ENCODE measurements at places on chromosomes 4 and X.

DNA sequence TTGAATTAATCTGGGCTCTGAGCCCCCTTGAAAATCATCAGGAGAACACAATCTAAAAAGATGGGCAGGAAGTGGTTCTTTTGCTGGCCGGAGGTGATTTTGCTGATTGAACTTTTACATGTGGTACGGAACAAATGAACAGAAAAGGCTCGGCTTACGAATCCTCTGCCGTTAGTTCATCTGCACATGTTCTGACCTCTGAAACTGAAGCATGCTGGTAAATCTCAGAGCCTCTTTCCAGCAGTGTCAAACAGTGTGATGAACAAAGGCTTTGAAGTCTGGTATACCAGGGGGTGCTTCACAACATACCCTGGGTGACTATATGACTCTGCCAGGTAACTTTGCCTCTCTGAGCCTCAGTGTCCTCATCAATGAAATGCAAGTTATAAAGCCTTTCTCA is 194.2 kb upstream of the C1QTNF7 start:
- no peak for DNase-seq

- DNase-seq: no peak
Measured at GRCh38 chr4:128338634-128339355, 51.2 kb upstream of the PGRMC2 start.

DNA sequence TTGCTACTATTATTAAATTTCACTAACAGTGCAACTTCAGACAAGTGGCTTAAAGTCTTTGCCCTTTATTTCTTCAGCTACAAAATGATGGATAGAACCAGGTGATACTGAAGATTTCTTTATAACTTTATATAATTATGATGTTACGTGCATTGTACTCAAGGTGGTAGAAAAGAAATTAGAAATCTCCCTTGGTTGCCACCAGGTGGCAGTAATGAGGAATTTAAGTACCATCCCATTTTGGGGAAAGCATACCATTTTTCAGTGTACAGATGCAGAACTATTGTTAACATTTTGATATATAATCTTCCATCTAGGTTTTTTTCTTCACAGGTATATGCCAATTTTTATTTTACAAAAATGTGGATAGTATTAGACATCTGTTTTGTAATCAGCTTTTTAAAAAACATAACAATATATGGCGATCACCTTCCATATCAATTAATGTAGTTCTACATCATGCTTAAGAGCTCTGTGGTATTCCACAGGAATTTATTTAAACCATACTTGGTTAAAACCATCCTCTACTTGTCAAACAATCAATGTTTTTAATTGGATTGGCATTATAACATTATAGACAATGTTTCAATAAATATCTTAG is 37.7 kb upstream of the RAB33B start:
- peak; percentile 8 for DNase-seq

GRCh38 chr4:123421937-123422781 is 25.6 kb downstream of the SPRY1 start:
- no peak for DNase-seq

DNA sequence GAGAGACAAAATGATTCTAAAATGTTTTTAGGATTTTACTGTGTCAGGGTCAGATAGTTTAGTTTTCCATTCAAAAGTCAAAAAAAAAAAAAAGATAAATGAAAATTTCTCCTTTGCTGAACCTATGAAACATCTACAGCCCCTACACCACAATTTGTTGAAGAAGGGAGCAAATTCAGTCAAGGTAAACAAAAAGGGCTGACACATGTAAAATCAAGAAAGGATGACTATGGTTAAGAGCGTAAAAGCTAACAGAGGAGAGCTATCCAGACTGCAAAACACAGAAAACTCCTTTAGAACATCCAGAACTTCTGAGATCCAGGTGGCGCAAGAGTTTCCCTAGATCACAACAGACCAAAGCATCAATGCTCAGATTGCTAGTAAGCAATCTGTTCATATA is 72.2 kb downstream of the RAB28 start:
- no peak for DNase-seq

GRCh38 chr4:123893011-123893981 is 496.7 kb downstream of the SPRY1 start:
- DNase-seq: no peak

GRCh38 chrX:37509349-37509748 is 62.1 kb upstream of the LANCL3 start:
- DNase-seq: no peak

DNA sequence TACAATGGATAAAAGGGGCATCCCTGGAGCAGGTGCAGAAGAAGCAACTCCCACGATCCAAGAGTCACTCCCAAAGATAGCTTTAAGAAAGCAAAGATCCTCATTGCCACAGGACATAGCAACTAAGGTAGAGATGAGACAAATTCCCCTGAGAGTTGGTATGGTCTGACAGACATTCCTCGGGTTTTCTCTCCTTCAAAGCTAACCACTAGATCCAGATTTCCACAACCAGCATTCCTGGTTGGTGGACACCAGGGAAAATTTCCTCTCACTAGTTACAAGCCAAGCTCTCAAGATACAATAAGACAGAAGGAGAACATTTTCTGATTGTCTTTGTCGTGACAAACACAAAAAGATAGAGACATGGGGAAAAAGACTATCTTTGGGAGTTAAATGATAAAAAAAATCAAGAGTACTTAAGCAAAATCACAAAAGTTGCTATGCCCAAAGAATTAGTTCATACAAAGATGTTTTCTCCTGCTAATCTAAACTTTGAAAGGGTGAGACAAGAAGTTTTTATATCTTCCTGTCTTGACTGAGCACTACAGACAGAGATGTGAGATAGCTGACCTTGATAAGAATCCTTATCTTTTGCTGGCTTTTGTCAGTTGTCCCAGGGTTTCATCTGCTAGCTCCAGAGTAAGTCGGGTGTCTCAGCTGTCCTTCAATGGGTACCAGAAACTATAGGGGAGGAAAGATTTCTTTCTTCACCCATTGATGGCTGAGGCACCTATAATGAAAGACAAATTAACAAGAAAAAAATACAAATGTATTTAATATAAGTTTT is 200.5 kb downstream of the CENPC start:
- DNase-seq: no peak

GRCh38 chr4:48633657-48634056 is 143.6 kb downstream of the ZAR1 start:
- DNase-seq: no peak

- DNase-seq: no peak
Measured at GRCh38 chr4:154208424-154208823, 283.2 kb downstream of the DCHS2 start.

DNA sequence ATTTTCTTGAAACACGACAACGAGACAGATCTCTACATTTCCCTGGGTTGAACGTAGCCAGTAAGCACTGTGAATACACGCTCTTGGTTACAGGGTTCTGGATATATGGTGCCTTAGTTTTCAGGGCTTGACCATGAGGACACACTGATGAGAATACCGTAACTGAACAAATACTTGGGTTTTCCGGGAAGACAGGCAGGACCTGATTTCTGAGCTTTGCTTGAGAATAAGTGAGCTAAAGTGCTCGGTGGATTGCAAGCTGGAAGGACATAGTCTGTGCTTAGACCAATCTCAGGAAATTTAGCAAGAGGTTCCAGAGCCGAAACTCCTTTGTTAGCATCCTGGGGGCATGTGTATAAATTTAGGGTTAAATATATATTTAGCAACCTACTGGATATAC is 876 bp upstream of the TACR3 start:
- no peak for DNase-seq

GRCh38 chrX:80667967-80668366 is 141.7 kb downstream of the BRWD3 start:
- no peak for DNase-seq

GRCh38 chr4:75561789-75562188 is 5.9 kb downstream of the ODAPH start:
- DNase-seq: no peak

DNA sequence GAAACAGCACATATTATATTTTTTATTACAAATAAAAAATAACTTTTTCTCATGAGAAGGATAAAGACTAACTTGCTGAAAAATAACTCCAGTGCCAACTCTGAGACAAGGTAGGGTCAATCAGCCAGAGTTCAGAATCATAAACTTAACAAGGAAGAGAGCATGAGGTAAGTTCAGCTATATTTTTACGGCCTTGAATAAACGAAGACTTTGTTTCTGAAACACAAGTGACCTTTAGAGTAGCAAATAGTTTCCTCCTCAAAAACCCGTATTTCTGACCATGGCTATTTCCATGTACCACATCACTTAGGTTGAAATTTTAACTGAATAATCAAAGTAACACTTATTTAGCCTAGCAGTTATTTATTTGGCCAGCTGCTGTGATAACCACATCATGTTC is 45.5 kb downstream of the PRDM5 start:
- no peak for DNase-seq

GRCh38 chr4:140777894-140778293 is 21.7 kb upstream of the TBC1D9 start:
- DNase-seq: no peak

DNA sequence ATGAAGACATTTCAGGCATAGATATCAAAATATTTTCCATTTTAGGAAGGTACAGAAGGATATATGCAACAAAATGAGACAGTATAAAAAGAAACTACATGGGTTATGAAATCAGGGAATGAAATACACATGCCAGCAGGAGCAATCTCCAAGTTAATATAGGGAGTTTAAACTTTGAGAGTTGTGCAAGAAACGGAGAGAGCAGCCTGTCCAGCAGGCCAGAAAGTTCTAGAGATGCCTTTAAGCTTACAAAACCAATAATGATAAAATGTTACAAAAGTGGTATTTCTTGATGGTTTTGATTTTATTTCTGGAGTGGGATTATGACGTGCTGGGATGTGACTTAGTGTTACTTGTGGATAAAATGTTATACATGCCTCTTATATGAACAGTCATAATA is 2047.9 kb downstream of the ARAP2 start:
- no peak for DNase-seq
